ENCODE measurements at places on chromosomes 6 and 20.

GRCh38 chr6:148629592-148630465 lies 117.0 kb upstream of the UST start:
- no peak for DNase-seq

DNA sequence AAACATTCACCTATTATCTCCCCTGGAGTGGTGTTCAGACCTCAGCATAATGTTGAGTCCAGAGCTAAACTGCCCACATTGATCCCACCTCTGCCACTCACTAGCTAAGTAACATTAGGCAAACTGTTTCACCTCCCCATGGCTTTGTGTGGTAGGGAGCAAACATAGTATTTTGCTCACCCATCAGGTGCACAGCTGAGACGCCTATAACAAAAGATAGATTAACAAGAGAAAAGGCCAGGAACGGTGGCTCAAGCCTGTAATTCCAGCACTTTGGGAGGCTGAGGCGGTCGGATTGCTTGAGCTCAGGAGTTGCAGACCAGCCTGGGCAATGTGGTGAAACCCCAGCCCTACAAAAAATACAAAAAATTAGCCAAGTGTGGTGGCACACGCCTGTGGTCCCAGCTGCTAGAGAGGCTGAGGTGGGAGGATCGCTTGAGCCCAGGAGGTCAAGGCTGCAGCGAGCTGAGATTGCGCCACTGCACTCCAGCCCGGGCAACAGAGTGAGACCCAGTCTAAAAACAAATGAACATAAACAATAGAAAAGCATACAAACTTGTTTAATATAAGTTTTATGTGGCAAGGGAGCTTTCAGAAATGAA lies 91.6 kb downstream of the MAP3K7 start:
- DNase-seq: no peak

- no peak for DNase-seq
Observed at GRCh38 chr6:33718713-33719112, 7.2 kb upstream of the UQCC2 start.

DNA sequence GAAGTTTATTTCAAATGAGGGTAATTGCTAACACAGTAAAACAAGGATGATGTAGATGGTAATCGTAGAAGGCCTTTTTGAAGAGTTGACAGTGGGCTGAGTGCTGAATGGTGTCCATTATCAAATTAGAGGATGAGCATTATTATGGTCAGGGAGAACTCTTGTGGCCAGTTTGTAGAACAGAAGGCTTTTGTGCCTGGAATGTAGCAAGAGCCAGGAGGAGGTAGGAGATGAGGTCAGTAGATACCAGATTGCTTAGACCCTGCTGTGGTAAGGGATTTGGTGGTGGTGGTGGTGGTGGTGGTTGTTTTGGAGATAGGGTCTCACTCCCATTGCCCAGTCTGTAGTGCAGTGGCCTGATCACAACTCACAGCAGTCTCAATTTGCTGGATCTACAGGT lies 6.2 kb downstream of the CSE1L start:
- no peak for DNase-seq

- no peak for DNase-seq
Observed at GRCh38 chr6:105815661-105816555, 270.2 kb upstream of the PRDM1 start.

- DNase-seq: peak; percentile 42
Observed at GRCh38 chr6:147201885-147202515, 2.2 kb upstream of the STXBP5 start.

DNA sequence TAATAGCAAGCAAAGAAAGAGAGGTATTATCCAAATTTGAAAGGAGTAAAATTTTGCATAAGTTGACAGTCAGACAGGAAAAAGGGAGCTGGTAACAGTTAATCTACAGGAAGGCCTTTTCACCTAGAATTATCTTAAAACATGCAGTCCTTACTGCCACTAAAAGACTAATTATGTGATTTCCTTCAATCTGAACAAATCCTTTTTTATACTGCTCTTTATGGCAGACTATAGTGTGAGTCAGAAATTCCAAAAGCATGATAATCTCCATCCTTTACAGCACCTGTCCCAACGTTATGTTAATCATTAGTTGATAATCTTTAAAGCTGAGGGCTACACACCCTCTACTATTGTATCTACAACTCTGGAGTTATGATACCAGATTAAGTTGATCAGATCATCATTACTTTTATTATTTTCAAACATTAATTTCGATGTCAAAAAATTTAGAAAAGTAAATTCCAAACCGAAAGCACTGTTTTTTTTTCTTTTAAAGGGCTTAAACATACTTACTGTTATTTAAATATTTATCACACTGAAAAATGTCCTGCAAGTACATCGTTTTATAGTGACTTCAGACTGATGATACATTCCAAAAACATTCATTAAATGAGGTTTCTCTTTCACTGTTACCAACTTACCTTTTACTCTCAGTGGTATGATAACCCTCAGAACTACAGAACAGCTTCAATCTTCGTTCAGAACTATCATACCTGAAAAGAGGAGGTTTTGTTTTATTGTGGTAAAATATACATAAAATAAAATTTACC lies 33.2 kb upstream of the AKAP7 start:
- DNase-seq: no peak

DNA sequence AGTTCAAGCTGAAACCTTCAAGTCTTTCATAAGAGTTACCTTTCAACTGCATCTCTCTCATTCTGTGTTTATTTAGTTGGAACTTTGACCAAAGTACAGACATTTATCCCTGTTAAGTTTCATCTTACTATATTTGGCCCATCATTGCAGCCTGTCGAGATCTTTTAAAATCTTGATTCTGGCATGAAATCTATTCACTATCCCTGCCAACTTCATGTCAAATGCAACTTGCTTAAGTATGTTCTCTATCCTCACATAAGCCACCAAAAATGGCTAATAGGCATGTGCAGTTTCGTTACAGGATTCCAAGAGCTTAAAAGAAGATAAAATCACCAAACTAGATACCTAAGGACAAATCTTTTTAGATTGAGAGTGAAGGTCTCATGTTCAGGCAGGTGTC lies 117.5 kb upstream of the KCNQ5 start:
- no peak for DNase-seq

- DNase-seq: no peak
Observed at GRCh38 chr6:147001621-147002020, 202.6 kb upstream of the STXBP5 start.

- no peak for DNase-seq
Observed at GRCh38 chr20:63580796-63581461, 6.9 kb upstream of the HELZ2 start.

- peak; percentile 36 for DNase-seq
Observed at GRCh38 chr6:36679043-36679833, 724 bp downstream of the CDKN1A start.

DNA sequence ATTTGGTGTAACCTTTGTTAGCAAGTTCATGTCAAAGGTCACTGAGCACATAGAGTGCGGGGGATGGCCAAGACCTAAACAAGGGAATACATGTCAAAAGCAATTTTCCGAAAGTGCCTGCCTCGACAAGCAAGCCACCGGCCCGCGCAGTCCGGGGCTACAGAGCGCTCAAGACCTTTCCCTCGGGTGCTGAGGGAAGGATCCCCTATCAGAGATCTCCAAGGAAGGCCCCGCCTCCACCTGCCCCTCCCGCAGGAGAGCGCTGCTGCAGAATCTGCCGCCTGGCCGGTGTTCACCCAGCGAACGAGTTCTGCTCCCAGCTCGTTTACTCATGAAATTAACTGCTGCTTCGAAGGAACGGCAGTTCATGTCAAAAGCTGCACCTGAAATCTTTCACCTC lies 252.7 kb downstream of the BMP7 start:
- DNase-seq: no peak

DNA sequence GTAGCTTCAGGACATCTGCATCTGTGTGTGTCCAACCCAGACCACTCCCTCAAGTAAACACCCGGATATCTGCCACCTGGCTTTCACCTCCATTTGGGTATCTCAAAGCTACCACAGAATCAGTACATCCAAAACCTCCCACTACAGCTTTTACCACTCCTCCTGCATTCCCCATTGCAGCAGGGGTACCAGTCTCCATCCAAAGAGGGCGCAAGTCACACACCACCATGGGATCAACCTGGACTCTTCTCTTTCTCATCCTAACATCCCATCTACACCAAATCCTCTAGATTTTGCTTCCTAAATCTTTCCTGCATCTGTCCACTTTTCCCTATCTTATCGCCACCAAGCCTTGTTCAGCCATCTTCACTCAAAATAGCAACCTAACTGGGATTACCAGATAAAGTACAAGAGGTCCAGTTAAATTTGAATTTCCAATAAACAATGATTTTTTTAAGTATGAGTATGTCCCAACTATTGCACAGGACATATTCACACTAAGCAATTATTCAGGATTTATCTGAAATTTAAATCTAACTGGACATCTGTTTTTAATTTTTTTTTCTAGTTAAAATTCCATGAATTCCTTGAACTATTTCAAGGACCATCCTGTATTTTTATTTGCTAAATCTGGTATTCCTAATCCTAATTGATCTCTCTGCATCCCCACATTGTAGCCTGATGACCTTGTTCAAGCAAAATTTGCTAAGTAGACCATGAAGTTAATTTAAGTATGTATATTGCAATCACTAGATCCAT lies 164.3 kb upstream of the MLN start:
- peak; percentile 17 for DNase-seq

Measured in NCI-H2081 (cell line).